Activated CD8-positive, alpha-beta T cell treated with anti-CD3 and anti-CD28 coated beads for 36 hours (primary cell): ENCODE measurements at places on chromosomes 16 and 17. TPM values are rescaled to one million over a fixed set of nuclear protein-coding genes. Genes with fewer than 3 reads are reported as not detected.

- no peak for DNase-seq
Measured at GRCh38 chr17:80025140-80025539, 10.5 kb downstream of the TBC1D16 start.

- DNase-seq: no peak
Measured at GRCh38 chr17:52271781-52272180, 113.3 kb upstream of the CA10 start.

- DNase-seq: no peak
Measured at GRCh38 chr16:78773291-78773702, 673.8 kb downstream of the WWOX start.

CYB561 gene
- total RNA-seq: 1.5 TPM

ATP2C2 gene
- not detected for total RNA-seq
